ACHN (cell line): ENCODE measurements at places on chromosomes 1 and 21.

DNA sequence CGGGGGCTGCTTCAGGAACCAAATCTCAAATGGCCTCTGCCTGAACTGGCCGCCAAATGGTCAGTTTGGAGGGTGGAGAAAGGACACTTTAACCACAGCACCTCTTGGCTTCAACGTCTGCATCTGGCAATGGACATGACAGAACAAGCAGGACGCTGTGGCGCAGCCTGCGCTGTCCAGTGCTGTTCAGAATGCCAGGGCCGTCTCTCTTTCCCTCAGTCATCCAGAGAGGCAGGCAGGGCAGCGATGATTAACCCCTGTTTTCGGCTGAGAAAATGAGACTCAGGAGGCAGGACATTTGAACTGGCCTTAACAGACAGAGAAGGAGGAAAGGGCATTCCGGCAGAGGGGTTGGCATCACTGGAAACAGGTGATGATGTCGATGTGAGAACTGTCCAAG lies 48.6 kb downstream of the GLIS1 start:
- DNase-seq = no peak

DNA sequence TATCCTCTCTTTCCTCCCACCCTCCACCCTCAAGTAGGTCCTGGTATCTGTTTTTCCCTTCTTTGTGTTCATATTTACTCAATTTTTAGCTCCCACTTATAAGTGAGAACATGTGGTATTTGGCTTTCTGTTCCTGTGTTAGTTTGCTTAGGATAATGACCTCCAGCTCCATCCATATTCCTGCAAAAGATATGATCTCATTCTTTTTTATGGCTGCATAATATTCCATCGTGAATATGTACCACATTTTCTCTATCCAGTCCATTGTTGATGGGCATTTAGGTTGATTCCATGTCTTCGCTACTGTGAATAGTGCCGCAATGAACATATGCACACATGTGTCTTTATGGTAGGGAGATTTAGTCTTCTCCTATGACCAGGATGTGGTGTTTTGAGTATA lies 14.5 kb downstream of the OLIG2 start:
- DNase-seq = no peak

DNA sequence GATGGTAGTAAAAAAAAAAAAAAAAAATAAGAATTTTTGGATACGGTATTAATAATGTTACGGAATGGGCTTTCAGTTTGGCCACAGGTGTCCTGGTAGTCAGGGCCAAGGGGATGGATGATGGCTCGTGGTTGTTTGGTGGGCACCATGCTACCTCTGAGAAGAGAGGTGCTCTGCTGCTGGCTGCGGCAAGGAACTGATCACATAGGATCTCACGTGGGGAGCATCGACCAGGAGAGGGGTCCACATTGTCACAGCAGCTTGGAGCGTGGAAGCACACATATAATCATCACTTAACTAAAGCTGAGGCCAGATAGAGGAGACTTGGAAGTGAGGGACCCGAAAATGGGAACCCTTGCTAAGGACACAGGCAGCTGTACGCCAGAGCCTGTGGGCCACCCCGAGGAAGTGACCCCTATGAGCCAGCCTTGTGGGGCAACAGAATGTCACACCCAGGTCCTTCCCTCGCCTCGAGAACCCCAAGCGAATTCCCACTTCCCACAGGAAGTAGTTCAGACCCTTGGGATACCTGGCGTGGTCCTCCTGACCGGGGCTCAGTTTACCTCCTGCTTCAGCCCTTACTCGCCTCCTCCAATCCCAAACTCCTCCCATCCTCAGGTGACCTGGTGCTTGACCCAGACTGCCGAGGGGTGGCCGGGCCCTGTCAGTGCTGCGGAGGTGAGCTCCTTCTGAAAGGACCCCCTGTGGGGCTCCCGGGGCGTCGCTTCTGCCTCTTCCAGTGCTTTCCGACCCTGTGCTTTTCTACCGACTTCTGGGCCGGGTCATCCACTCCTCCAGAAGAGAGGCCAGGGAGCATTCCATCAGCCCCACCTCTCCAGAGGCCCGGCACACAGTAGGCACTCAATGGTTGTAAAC lies 222.0 kb downstream of the CAMTA1 start:
- no peak for DNase-seq

DNA sequence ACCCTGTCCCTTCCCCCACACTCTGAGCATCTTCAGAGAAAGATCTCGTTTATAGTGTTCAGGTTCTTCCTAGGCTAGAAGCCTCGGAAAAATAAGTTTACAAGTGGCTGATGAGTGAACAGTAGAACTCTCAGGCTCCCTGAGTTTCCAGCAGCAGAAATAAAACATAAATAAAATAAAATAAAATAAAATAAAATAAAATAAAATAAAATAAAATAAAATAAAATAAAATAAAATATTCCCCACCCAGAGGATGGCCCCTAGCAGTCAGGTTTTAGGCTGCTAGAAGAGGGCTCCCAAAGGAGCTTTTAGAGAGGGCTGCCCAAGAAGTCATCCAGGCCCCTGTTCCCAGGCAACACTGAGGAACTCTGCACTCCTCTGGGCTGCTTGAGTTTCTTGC lies 55.1 kb downstream of the KCNC4 start:
- no peak for DNase-seq

GRCh38 chr1:247639381-247639981 lies 34.1 kb downstream of the OR2G3 start:
- DNase-seq = no peak

DNA sequence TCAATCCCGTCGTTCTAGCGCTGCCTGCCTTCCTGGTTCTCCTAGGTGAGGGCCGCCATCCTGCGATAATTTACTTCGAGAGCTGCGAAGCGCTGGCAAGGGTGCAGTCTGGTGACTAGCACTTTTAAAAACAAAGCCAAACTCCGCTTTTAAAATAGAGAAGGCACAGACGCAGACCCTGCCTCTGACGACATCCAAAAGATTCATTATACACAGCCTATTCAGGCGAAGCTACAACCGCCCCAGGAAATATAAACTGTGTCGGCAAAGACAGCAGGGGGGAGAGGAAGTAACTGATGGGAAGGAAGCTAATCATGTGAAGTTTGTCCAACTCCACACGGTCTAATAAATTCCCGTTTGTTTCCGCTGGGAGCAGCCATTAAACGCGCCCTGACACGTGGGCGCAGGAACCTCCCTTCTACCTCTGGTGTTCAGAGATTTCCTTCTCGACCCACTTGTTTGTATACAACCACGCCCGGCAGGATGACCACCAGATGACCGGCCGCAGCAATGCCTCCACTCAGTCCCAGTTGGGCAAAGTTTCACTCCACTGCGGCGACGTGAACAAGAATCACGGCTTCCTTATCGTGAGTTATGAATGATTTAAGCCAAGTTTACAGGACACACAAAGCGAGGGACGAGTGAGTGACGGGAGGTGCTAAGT lies 1.3 kb downstream of the GNG12 start:
- peak; percentile 70 for DNase-seq

- DNase-seq = no peak
Observed at GRCh38 chr1:51638350-51638749, 21.5 kb downstream of the OSBPL9 start.

- DNase-seq = no peak
Observed at GRCh38 chr1:115713906-115714305, 54.6 kb downstream of the CASQ2 start.

- DNase-seq = no peak
Observed at GRCh38 chr1:2452201-2452931, 23.7 kb upstream of the PLCH2 start.

- DNase-seq = no peak
Observed at GRCh38 chr1:44021156-44021555, 10.1 kb downstream of the SLC6A9 start.
